ENCODE measurements at places on chromosomes 1 and 21. TPM values are rescaled to one million over a fixed set of nuclear protein-coding genes. Genes with fewer than 3 reads are reported as not detected.

The S100A1 gene
- polyA plus RNA-seq = 1.5 TPM

- DNase-seq = no peak
Observed at GRCh38 chr1:13823936-13824335, 123.9 kb downstream of the PRDM2 start.

The TMPRSS3 gene
- polyA plus RNA-seq = 2.1 TPM

DNA sequence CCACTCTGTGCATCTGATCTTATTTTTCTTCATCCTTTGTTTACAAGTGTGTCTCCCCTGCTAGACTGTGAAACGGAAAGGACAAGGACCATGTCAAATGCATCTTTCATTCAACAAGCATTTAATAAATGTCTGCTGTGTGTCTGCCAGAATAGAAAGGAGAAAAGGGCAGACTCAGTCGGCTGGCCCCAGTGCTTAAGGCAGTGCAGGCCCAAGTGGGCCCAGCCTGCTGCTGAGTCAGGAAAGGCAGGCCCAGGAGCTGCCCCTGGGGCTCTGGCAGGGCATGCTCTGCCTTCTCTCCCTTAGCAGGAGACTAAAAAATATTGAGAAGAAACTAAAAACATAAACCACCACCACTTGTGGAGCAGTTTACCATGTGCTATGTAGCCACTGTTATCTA is 38.1 kb downstream of the PLEKHA6 start:
- no peak for DNase-seq

The CLCNKA gene
- 19.7 TPM for polyA plus RNA-seq

The AQP10 gene
- not detected for polyA plus RNA-seq

The CYP4A11 gene
- polyA plus RNA-seq = 44.5 TPM

The CFHR2 gene
- 0.11 TPM for polyA plus RNA-seq

DNA sequence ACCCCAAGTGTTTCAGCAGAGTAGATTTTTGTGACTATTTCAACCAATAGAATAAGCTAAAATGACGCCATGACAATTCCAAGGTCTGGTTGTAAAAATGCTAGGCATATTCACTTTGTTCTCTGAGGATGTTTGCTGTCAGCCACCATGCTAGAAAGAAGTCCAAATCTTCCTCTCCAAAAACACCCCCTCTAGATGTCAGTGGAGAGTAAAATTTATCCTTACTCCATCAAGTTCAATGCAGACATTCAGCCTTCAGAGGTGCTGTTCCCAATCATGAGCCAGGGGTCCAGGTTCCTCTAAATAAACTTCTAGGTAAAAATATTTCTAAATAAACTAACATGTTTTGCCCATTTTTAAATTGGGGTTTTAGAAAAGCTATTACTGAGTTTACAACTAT is 395.4 kb upstream of the ADAMTS5 start:
- DNase-seq = no peak

Data from left renal pelvis (tissue), 4 donors.